ENCODE measurements at places on chromosomes 2 and 18.

- DNase-seq, result no peak
Measured at GRCh38 chr2:241413929-241414580, 58.0 kb downstream of the FARP2 start.

DNA sequence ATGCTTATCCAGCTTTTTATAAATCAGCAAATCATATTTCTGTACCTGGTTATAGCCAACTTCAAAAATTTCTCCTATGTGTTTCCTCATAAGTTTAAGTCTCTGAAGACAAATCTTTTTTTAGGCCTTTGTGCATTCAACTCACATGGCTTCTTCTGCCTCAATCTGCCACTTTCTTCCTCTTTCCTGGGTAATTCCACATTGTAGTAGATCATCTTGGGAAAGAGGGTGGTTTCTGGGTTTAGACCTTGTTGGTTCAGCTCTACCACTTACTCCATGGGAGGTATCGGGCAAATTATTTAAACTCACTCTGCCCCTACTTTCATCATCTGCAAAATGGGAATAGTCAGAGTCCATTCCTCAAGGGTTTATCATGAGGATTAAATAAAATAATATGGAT lies 707.0 kb upstream of the ZEB2 start:
- DNase-seq, result no peak

- DNase-seq, result no peak
Measured at GRCh38 chr2:3523551-3524041, 4.3 kb upstream of the ADI1 start.

- DNase-seq, result no peak
Measured at GRCh38 chr2:1598041-1598710, 146.1 kb downstream of the PXDN start.

GRCh38 chr2:309148-309953 lies 21.5 kb upstream of the ALKAL2 start:
- DNase-seq, result no peak

Data from hindlimb muscle (tissue), 1 donor.